ENCODE measurements at places on chromosomes 3 and 15.

GRCh38 chr3:193768070-193768394 is 175.0 kb downstream of the OPA1 start:
- DNase-seq: no peak

DNA sequence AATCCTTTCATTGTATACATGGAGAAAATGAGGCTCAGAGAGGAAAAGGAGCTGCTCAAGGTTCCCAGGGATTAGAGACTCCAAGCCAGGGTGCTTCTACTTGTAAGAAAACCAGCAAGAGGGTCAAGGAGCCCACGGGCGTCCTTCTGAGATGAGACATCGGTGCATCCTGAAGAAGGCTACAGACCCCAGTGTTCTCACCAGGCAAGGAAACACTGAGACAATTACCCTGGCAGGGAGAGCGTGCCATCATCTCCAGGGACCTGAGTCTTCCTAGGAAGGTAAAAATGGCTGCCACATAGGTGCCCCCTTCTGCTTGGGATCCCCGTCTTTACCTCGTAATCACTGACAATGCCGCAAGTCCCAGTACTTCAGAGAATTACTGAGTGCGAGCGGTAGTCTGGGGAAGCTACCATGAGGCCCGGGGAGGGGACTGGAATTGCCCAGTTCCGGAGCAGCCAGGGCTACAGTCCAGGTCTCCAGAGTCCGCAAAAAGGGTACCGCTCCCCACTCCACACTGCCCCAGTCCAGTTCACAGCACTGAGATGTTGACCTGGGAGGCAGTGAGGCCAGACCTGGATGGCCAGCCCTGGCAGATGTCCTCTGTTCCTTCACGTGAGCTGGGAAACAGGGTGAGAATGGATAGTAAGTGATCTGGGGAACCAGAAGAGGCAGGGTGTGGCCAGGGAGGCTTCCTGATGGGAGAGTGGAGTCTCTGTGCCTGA is 164.7 kb upstream of the SMAD3 start:
- DNase-seq: no peak

DNA sequence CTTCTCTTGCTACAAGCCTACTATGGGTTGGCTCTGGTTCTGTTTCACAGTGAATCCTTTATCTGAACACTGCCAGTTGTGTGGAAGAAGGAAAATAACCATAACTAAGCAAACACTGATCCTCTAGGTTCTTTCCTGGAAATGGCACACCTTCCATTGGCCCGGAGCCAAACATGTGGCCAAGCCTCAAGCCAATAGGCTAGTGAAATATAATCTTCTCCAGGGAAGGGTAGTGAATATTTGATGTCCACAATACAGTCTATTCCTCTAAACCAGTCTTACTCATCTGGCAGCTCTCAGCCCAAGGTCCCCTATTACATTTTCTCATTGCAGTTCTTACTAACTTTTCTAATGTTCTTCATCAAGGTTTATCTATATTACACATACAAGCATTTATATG is 921.3 kb downstream of the TUSC7 start:
- no peak for DNase-seq

DNA sequence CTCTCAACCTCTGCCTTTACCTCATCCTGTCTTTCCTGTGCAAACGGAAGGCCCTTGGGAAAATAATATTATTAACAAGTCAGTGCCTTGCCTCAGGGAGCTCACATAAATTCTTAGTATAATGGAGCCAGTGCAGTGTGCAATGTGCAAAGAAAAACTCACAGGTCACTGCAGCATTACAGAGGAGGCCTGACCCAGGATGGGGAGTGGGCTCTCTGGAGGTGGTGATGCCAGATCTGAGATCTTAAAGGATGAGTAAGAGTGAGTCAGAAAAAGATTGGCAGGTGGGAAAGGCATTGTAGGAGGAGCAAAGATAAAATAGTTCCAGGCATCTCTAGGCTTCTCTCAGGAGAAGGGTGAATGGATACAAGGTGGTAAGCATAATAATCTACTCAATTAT is 185.6 kb upstream of the ADAMTS9 start:
- DNase-seq: no peak

DNA sequence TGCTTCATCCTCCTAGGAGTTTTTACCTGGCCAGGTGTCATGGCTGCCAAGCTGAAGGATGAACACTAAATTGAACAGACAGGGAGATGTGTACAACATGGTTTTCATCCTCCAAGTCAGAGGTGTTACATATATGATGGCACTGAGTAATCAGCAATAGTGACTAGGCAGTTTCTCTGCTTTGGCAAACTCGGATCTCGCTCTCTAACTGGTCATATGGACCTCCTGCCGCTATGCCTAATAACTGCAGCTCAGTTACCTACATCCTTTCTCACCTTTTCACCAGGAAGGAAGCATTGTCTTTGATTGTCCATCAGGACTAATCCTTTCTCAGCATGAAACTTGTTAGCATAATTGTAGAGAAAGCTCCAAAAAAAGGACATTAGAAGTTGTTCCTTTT is 175.9 kb upstream of the PLSCR5 start:
- DNase-seq: no peak

- DNase-seq: no peak
Measured at GRCh38 chr15:62809115-62809967, 233.2 kb upstream of the TPM1 start.
